ENCODE measurements at places on chromosomes 11 and 22.
A peak's percentile ranks its signal among the peaks of the same experiment; 100 is the strongest.

DNA sequence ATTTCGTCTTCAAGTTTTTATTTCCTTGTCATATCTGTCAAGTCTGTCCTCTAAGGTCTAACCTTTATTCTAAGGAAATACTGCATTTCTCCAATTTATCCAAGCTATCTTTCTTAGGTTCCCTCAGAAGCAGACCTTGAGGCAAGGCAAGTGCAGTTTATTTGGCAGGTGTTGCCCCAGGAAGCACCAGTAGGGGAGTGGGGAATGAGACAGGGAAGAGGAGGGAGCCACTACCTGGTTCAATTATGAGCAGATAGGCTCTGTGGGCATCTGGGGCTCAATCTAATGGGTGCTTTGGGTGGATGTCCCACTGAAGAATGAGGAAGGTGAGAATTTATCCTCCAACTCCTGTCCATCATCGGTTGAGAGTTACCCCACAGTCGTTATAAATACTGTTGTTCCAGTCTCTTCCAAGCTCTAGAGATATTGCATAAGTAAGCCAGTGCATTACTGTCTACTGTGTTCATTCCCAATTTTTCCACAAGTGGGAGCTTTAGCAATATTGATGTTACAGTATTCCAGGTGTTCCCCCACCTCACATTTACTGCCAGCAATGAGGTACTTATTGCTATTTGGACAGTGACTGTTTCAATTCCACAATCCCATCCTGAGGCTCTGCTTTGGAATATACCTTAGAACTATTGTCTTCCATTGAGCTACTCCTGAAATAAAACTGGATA lies 154.9 kb upstream of the CEP126 start:
- no peak for DNase-seq

DNA sequence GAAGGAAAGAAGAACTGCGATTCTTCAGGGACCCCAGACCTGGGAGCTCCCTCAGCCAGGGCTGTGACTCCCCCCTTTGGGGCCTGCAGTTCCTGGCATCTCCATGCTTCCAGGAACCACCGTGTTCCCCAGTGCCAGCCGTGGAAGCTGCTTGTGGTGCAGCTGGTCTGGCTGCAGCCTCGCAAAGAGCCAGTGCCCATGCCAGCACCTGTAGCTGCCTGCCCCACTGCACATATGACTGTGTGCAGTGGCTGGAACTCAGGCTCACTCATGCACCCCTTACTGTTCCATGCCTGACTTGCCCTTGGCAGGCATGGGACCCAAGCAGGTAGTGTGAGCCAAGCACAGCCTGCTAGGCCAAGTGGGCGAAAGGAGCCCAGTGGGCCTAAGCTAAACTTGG lies 401.3 kb downstream of the LRRC4C start:
- no peak for DNase-seq

GRCh38 chr11:92828556-92828955 lies 140.9 kb upstream of the MTNR1B start:
- DNase-seq, result no peak

- no peak for DNase-seq
Measured at GRCh38 chr22:39253435-39254070, 8.8 kb upstream of the PDGFB start.

DNA sequence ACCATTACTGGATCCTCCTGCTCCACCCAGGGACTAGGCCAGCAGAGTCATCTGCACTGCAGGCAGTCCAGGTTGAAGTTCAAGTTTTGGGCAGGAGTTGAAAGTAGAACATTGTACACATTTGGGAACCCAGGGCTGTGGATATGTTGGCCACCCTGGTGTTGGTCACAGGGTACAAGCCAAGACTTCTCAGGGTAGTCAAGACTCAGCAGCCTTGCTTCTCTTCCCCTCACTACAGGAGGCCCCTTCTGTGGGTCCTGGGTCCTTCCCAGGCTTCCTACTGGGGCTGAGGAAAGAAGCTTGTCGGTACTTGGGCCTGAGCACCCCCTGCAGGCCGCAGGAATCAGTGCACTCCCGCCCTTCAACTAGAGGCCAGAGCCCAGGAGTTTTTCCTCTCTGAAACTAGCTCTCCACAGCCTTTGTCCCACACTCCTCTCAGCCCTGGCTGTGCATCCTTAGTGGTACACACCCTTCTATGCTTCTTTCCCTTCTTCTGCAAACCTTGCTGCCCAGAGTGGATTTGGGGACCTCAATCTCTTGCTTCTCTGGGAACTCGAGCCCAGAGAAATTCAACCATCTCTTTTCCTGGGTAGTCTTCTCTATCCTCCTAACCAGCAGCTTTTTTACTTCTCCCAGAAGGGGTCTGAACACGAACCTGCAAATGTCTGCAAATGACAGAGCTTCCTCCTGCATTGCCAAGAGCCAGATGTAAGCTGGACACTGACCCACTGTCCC lies 2.6 kb upstream of the HPX start:
- DNase-seq, result peak; percentile 37

- DNase-seq, result no peak
Measured at GRCh38 chr11:16114978-16115871, 241.1 kb downstream of the SOX6 start.

- DNase-seq, result no peak
Measured at GRCh38 chr11:122280870-122281269, 164.9 kb upstream of the BLID start.

GRCh38 chr11:68678031-68678441 lies 6.3 kb upstream of the GAL start:
- no peak for DNase-seq

DNA sequence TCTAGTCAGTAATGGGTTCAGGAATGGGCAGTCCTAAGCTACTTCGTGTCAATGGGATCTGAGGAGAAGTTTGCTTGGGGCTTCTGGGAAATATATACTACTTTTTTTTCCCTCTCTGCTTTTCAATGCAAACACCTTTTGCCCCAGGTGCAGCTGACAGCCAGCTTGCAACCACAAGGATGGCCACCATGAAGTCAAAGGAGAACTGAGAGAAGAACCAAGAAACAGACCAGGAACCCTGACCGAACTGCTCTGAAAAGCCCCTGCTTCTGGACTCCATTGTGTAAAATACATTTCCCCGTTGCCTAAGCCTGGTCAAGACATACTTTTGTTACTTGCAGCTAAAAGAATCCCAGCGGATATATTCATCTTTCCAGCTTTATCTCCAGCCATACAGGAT lies 20.1 kb upstream of the CD44 start:
- no peak for DNase-seq

DNA sequence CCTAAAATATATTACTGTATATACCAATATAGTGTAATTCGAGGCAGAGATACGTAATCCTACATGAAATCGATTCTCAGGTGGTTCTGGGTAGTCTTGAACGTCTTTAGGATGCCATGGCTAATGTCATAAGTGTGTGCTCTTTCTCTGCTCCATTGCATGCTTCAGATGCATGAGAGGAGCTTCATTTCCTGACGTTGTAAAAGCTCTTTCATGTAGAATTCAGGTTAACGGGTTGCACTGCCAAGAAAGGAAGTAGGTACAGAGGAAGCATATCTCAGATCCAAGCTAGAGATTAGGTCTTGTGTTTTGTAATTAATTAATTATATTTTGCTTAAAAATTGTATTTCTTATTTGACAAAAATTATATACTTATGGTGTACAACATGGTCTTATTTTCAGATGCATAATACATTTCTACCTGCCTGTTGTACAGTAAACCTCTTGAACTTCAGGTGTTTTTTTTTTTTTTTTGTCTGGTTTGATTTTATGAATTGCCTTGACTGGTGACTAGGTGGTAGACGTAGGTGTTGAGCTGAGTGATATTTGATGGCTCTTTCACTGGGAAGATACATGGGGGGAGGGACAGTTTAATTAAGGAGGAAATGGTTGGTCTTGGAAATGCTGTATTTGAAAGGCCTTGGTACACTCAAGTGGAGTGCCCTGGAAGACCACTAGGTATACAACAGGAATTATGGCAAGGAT lies 9.3 kb downstream of the NUP50 start:
- no peak for DNase-seq

DNA sequence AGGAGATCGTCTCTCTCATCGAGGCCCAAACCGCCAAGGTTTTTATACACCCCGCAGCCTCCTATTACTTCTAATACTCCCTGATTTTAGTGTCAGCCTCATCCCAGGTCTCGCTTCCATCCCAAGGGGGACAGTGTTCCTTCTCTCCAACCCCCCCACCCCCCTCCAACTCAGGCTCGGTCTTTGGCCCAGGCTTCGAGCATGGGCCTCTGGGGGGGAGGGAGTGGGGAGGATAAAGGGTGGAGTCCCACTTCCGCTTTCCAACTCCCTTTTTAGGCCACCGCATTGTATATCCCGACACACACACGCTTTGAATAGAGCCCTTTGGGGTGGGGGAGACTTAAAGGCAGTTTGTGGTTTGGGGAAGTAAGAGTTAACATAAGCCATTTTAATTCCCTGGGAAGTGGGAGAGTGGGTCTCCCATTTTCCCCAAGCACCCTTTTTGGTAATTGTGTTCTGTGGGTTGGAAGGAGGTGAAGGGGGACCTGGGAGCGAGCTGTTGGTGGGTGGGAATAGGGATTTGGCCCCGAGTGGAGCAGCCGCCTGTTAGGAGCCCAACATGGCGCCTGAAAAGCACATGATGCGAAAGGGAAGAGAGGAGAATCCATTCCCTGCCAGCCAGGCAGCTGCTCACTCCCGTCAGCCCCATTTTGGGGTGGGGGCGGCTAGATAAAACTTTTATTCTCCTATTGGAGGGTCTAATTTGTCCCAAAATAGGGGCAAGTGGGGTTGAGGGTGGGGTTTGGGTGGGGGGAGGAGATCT lies 844 bp downstream of the PCF11 start:
- peak; percentile 45 for DNase-seq

DNA sequence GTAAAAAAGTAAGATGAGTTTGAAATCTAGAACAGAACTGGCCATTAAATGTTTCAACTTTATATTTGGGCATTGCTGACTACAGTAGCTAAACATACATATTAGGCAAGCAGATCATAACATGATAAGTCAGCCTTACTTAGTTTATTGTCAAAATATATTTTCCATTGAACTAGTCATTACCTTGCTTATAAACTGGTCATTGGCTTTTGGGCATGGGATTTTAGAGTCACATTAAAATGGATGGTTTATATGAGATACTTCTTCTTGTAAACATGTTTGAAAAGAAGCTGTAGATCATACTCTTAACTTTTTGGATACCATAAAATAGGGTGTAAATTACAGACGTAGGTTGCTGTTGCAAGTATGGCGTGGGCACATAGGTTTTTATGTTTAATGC lies 2.7 kb downstream of the HIPK3 start:
- DNase-seq, result no peak

DNA sequence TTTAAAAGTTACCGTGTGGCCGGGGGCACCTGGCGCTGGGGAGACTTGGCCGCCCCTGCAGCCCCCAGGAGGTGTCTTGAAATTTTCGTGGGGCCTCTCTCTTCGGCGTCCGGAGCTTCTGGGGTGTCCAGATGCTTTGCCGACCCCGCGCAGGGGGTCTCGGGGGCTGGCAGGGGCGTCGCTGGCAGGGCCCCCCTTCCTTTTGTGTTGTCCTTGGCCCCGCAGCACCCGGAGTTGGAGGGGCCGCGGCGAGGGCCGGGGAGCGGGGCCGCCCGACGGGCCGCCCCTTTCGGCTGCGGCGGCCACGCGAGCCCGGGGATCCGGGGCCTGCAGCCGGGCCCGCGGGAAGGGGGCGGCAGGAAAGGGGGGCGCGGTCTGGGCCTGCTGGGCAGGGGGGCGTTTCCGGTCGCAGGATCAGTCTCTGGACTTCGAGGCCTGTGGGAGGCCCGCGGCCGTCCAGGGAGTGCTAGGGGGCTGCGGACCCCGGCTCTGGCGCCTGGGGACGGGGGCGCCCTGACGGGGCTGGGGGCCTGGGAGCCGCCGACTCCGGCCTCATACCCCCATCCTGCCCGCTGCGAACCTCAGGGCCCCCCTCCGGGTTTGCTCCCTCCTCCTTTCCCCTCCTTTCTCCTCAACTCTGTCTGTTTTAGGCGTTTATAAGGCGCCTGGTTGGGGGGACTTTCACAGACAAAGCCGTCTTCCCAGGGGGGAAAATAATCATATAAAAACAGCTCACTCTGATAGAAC lies 869 bp downstream of the ZC3H7B start:
- no peak for DNase-seq

- no peak for DNase-seq
Measured at GRCh38 chr11:103993507-103993906, 42.9 kb upstream of the DDI1 start.

DNA sequence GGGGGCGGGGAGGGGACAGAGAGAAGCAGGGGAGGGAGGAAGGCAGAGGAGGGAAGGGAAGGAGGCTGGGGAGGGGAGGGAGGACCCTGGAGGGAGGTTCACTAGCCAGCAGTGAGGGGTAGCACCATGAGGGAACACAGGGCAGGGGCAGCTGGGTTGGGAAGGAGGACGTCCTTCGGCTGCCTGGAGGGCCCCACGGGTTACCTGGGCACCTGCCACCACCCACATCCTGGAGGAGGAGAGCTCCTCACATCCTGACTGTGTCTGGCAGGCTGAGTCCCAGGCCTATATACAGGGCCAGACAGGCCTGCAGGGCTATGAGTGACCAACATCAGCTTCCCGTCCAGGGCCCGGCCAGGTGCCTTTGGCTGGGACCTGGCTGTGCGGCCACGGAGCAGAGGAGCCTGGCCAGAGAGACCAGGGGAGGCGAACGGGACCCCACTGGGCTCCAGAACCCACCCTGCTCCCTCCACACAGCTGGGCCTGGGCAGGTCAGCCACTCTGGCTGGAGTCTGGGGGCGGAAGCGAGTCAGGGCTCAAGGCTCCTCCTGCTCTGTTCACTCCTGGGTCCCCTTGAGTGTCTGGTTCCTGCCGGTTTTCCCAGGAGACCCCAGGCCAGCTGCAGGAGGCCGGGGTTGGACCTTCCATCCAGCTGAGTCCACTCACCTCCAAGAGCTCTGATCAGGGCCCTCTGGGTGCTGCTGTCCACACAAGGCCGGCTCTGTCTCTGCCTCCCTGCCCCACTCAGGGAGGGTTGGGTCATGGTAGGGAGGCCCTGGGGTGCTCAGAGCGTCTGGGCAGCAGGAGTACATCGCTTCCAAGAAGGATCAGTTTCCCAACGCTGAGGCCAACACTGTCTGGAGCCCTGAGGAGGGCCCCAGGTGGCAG lies 677.7 kb downstream of the BRD1 start:
- DNase-seq, result no peak

- no peak for DNase-seq
Measured at GRCh38 chr11:100990931-100991330, 138.7 kb downstream of the PGR start.

DNA sequence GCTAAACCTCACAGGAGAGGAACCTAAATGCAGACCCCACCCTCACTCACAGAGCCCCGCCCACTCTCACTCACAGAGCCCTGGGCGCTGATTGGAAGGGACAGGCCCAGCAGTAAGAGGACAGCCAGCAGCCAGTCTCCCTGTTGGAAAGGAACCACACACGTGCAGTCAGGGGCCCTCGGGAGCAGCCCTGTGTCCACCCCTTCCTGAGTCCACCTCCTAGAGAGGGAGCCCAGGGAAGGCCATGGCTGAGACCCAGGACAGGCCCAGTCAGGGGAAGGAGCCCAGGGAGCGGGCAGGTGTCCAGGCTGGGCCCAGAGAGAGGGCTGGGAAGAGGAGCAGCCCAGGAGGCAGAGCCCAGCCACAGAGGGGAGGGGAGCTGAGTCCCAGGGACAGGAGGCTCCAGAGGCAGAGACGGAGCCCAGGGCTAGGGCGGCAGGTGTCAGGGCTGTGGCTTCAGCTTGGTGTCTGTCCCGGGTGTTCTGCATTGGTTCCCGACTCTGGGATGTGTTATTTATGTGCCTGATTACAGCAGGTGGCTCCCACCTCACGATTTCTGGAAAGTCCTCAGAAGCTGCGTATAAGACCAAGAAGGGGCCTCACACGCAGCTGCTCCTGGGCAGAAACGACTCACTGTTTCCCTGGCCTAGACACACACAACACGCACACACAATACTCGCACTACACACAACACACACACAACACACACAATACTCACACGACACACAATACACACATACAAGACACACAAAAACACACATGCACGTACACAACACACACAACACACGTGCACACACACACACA lies 9.0 kb upstream of the APOBEC3H start:
- DNase-seq, result no peak

- DNase-seq, result no peak
Measured at GRCh38 chr11:860234-861104, 17.8 kb downstream of the TSPAN4 start.
